ENCODE measurements at places on chromosomes 5 and 9.

DNA sequence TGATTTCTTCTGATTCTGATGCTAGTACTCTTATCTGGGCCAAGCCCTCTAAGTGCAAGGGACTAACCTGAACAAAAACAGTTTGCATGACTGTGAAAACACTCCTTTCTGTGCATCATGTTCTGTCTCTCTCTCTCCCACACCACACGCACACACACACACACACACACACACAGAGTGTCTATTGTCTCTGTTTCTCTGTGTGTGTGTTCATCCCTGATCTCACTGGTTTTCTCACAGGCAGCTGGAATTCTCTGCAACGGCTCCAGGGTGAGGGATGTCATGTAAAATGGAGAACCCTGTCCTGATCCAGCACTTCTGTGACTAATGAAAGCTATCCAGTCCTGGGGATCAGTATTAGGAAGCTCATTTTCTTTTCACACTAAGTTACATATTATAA is 453.1 kb upstream of the RGMB start:
- no peak for DNase-seq

GRCh38 chr5:9356351-9356825 is 189.5 kb downstream of the SEMA5A start:
- no peak for DNase-seq

DNA sequence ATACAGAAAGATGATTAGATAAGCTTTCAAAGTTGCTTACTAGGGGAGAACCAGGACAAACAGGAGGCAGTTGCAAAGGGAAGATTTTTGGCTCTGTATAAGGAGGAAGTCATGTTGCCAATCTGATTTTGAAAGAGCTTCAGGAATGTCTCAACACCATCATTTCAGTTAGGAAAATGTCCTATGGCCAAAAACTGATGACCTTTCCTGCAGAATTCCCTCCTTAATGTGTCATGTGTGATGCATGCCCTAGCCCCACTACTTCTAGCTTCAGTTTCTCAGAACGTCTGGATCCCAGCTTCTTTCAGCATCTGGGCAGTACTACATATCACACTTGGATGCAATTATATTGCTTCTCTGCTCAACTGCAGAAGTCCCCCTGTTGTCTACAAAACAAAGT is 211.5 kb upstream of the NREP start:
- no peak for DNase-seq

DNA sequence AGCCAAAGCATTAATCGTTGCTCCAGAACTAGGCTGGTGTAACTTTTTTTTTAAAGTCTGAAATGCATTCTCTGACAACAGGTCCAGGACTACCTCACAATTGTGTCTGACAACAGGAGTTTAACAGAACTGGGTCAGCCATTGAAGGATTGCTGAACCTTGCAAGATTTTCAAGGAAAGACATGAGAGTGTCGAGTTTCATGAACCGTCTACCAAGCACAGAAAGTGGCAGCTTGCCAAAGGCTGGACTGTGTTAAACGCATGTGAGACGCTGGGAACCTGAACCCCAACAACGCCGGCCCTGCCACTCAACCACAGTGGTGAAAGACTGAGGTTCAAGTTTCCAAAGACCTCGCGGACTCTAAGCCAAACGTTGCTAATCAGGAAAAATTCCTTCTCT is 79.1 kb downstream of the LHFPL2 start:
- DNase-seq = no peak

DNA sequence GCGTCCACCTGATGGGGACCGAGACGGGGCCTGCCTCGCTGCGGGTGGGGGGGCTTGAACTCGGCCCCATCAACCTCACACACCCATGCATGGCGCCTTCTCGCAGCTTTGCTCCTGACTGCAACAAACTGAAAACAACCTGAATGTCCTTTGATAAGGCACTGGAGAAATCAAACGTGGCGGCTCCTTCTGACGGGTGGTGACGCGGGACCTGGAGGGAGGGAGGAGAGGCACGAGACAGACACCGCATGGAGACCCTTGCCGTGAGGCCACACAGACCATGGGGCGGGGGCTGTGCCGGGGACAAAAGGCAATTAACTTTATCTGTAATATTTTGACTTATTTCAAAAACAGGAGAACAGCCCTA is 48.6 kb downstream of the NACC2 start:
- no peak for DNase-seq
